ENCODE measurements at places on chromosomes 7 and 10. TPM values are rescaled to one million over a fixed set of nuclear protein-coding genes. Genes with fewer than 3 reads are reported as not detected.

DNA sequence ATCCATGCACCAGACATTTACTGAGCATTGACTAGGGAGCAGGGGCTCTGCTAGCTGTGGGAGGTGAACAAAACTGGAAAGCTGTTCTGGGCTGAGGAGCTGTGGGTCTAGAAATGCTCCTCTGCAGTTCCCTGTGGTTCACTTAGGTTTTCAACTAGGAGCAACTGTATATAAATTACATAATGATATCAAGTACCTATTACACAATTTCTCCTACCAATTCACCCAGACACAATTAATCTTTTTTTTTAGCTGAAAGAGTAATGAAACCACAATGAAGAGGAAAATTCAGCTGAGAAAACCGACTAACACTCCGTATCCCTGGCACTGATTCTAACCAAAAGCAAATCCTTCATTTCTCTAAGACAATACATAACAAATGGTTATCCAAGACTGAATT is 39.4 kb downstream of the COL28A1 start:
- DNase-seq: no peak

- no peak for DNase-seq
These were observed 507 bp downstream of the SAR1A start for GRCh38 chr10:70169649-70170364.

GRCh38 chr10:44377651-44378310 is 7.1 kb downstream of the CXCL12 start:
- no peak for DNase-seq

The TMEM213 gene
- 0.09 TPM for polyA plus RNA-seq

- DNase-seq: no peak
These were observed 393 bp upstream of the DNAJC1 start for GRCh38 chr10:22003964-22004281.

The ZCCHC24 gene
- 68.8 TPM for polyA plus RNA-seq

- DNase-seq: no peak
These were observed 8.7 kb downstream of the RASGEF1A start for GRCh38 chr10:43258211-43258561.

- DNase-seq: no peak
These were observed 273.4 kb upstream of the CSTF2T start for GRCh38 chr10:51972733-51973346.

- no peak for DNase-seq
These were observed 7.4 kb downstream of the CRHR2 start for GRCh38 chr7:30674876-30675275.

GRCh38 chr10:128695931-128696330 is 569.7 kb upstream of the MKI67 start:
- no peak for DNase-seq

The SGCE gene
- 146 TPM for polyA plus RNA-seq

- DNase-seq: no peak
These were observed 1055.1 kb downstream of the KCNMA1 start for GRCh38 chr10:76582531-76582930.

The TAS2R5 gene
- polyA plus RNA-seq: 2.4 TPM

The TAS2R41 gene
- polyA plus RNA-seq: not detected

The GPC2 gene
- 6.3 TPM for polyA plus RNA-seq

- DNase-seq: no peak
These were observed 109.5 kb downstream of the NRF1 start for GRCh38 chr7:129721068-129721467.

GRCh38 chr10:29698773-29699490 is 64.2 kb upstream of the SVIL start:
- no peak for DNase-seq

DNA sequence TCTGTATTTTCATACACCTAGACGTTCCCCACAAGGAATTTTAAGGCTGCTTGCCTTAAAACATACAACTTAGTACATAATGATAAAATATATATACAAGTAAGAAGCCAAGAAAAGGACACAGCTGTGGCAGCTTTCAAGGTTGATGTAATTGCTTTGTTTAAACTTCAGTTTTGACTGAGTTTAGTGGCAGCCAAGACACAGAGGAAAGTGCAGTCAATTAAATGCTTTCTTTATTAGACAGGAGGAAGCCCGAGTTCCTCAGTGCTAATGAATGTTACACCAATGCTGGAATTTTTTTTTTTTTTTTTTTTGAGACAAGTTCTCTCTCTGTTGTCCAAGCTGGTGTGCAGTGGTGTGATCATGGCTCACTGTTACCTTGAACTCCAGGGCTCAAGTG is 11.2 kb upstream of the STK31 start:
- DNase-seq: no peak

DNA sequence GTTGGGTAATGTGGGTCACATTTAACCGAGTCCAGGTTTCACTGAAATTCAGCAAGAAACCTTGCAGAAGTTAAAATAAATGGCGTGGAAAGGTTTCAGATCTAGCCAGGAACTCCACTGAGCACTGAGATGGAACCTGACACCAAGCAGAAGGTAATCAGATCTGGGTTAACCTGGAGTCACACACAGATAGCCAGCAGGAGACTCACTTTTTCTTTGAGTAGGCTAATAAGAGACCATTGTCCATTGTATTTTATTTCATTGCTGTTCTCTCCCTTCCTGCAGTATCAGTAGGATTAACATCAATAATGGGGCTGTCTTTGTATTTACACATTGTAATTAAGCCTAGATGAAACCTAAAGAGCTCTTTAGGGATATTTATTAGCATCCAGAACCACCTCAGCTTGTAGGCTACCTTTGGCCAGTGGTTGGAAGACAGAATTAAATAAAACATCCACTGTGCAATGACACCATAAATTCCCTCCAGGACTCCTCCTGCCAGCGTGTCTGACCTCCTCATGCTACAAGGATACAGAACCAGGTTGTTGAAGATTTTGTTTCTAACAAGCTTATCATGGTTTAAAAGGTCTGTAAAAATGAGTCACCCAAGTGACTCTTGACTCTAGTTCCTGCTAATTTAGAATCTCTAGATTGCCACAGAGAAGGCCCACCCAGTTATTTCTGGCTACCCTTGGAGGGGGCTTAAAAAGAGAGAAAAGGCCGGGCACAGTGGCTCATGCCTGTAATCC is 151.1 kb downstream of the SORCS1 start:
- no peak for DNase-seq

GRCh38 chr7:3210531-3210930 is 90.5 kb upstream of the SDK1 start:
- no peak for DNase-seq

DNA sequence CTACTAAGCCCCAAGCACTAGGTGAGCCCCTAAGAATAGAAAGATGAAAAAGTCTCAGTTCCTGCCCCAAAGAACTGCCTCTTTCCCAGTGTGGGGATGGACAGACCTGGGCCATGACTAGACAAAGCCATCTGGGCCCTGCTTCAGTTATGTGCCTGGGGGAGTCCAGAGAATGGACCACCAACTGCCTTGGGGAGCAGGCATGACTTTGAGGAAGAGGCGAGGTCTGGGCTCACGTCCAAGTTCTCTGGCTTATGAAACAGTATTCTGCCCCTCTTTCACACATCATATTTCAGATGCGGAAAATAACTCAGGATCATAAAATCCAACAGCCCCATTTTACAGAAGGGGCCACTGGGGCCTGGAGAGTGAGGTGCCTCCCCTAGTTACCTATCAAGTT is 80.3 kb downstream of the PLXNA4 start:
- no peak for DNase-seq

GRCh38 chr10:75773231-75773780 is 341.9 kb downstream of the LRMDA start:
- DNase-seq: no peak

DNA sequence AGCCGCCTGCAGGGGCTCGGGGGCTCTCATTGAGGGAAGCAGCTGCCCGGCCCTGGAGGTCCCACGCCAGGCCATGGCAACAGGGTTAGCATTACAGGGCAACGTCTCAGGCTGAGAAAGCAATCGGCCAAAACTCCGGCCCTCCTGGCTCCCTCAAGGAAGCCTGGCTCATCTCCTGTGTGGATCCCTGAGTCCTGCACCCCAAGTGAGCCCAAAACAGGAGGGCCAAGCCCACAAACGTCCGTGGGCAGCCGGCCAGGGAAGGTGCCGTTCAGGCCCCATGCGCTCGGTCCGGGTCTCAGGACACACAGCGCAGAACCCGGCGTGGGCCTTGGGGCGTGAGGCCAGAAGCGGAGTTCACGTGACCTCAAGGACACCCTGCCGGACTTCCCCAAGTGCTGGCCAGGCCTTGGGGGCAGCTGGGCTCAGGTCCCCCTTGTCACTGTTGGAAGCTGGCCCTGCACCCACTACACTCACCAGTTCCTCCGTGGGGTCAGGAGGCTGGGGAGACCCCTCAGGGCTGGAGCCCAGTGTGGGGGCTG is 8.0 kb upstream of the PWWP2B start:
- no peak for DNase-seq

The SSC4D gene
- polyA plus RNA-seq: 0.94 TPM

- no peak for DNase-seq
These were observed 78.9 kb downstream of the MTPN start for GRCh38 chr7:135898226-135898625.

- DNase-seq: no peak
These were observed 314.3 kb upstream of the ZMIZ1 start for GRCh38 chr10:78754269-78755062.

The PTPRN2 gene
- polyA plus RNA-seq: 1.7 TPM

DNA sequence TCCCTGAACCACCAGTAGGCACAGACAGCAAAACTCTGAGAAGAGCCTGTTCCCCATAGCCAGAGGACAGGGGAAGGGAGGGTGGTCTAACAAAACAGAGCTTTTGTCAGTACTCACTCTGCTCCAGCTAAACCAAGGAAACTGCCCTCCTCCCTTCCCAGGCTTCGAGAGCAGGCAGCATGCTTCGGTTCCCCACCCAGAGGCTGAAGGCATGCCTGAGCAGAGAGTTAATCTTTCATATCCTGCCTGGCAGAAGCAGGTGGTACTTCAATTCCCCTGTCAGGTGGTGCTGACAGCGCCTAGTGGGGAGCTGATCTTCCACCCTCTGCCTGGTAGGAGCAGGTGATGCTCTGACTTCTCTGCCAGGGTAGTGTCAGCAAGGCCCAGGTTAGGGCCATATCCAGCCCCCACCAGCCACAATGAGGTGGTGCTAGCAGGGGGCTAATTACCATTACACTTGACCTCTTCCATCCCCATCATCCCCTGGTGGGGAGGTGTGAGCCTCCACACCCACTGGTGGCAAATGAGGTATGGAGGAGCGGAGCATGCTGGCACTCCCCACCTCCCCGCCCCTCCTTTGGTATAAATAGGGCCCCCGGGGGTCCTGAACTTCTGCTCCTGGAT is 35.1 kb downstream of the SDK1 start:
- DNase-seq: no peak

DNA sequence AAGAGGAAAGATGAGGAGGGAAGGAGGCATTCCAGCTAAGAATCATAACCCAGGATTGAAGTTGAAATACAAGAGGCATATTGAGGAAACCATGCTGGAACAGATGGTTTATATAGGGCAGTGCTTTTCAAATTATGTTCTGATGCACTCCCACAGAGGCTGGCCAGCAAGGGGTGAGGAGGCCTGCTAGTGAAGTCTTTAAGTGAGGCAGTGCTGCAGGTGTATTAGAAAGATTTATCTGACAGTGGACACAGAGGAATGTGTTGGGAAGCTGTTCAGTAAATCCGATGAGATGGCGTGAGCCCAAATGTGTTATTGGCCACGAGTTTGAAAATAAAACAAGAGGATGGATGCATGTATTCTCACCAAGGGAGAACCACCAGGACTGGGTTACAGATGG is 28.6 kb downstream of the REEP3 start:
- no peak for DNase-seq

The MKX gene
- 2.3 TPM for polyA plus RNA-seq

DNA sequence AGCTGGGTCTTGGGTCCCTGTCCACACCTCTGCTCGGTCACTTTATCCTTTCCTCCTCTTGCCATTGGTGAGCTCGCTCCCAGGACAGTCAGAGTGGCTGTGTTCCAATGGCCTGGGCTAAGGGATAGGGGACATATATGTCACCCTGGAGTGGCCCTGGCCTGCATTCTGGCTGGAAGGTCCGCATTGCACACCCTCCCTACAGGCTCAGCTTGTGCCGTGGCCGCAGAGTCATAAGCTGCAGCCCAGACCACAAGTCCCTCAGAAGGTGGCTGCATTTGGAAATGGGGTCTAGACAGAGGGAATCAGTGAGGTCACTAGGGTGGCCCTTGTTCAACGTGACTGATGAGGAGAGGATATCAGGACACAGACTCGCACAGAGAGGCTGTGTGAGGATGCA is 363.8 kb upstream of the SHH start:
- no peak for DNase-seq

DNA sequence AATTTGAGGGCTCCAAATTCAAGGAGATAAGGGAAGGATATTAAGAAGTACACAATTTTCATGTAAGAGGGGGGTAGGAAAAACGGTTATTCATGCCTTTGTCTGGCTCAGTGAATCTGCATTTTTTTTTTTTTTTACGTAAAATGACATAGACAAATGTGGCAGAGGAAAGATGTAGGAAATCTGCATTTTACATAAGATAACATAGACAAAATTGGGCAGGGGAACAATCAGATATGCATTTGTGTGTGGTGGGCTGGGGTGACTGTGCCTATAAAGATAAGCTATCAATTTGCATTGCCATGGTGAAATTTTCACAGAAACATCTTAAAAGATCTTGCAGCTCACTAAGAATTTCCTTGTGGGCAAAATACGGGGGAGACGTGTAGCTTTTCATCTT is 92.7 kb upstream of the GPR141 start:
- DNase-seq: no peak

DNA sequence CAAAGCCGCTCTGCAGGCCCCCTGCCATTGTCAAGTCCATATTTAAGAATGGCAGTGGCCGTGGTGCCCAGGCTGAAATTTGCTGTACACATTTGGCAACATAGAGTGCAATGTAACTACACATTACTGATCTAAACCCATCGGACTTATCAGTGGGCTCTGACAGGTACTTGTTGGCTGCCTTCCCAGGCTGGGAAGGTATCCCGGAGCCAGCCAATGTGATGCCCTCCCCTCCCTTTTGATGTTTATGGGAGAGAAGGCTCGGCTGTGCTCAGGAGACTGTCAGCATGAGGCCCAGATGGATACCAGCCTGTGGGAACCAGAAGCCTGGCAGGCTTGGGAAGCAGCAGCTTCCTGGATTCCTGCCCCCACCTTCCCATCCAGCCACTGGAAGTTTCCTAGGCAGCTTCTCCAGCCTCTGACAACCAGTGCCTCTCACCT is 146.1 kb upstream of the TCF7L2 start:
- no peak for DNase-seq

DNA sequence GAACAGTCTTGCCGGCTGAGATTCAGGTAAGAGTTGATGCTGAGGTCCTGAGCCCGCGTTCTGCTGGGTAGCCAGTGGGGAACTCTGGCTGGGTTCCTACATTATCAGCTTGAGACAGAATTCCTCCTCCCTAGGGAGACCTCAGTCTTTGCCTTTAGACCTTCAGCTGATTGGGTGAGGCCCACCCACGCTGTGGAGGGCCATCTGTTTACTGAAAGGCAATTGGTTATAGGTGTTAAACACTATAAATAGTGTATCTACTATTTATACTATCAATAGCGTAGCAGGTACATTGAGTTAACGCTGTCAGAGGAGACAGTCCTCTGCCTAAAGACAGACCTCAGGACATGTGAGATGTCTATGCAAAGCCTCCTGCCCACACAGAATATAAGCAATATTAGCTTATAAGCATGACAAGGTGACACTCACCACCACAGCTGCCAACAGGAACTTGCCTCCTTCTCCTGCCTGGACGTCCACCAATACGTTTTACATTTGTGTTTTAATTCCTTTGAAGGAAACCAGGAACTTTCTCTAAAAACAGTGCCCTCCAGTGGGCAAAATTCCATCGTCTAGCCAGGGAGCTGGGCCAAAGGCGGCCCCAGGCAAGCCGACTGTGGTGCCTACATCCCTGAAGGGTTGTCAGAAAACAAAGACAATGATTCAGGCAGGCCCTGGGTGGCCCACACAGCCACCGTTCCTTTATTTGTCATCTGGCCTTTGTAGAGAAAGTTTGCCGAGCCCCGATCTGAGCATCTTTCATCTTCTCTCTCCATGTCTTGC is 58.8 kb downstream of the INSIG1 start:
- no peak for DNase-seq

The SCIN gene
- 0.34 TPM for polyA plus RNA-seq

Measured in forelimb muscle (tissue), 1 donor.